K562 (cell line): ENCODE measurements at places on chromosomes 4 and X. TPM values are rescaled to one million over a fixed set of nuclear protein-coding genes. Genes with fewer than 3 reads are reported as not detected.
A peak's percentile ranks its signal among the peaks of the same experiment; 100 is the strongest.

DNA sequence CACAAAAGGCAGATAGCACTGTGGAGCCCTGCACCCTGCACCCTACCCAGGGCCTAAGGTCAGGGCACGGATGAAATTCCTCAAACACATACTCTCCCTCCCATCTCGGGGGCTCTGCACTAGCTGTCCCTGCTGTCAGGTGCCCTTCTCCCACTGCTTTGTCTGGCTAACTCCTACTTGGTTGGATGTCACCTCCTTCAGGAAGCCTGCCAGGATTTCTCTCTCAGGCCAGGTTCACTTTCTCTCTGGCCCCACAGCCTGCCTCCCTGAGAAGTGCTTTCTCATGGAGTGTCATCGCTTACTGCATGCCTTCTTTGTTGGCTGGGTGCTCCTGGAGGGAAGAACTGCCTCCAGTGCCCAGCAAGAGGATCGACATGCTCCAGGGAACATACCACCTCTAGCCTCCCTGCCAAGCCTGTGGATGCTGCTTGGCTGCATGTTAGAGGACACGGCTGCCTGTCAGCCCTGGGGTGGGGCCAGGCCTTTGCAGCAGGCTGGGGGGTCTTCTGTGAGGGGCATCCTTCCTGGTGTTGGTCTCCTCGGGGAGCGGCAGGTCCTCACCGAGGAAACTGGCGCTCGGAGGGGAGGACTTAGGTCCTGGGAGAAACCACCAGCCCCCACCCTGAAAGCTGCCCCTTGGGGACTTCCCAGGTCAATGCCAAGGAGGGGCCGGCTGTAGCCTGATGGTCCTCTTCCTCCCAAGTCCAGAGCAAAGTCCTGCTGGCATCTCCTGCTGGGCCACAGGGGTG, 15.0 kb downstream of the ABLIM2 start:
- H3K27ac ChIP-seq, result no peak overlapping the region
- H3K36me3 ChIP-seq, result no peaks in the 10 kb centered on the region
- H3K4me1 ChIP-seq, result 0 out of 2 replicates have a peak, but pooled peaks cover 3% of the 10 kb centered on the region
- no peak overlapping the region for H3K4me3 ChIP-seq
- H3K27me3 ChIP-seq, result peaks cover 53% of the 10 kb centered on the region

DNA sequence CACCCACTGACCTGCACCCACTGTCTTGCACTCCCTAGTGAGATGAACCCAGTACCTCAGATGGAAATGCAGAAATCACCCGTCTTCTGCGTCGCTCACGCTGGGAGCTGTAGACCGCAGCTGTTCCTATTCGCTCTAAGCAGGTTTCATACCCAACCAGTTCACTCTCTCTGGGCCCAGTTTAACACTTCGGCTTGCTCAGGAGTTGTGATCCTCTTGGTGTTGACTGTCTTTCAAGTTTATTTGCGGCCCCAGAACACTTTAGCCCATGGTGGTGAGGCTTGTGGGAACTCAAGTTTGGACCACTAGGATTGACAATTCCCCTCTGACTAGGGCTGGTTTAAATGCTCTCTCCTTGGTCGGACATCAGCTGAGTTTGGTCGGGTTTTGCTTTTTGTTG, 147.0 kb downstream of the DACH2 start:
- H3K36me3 ChIP-seq, result no peaks in the 10 kb centered on the region
- no peak overlapping the region for H3K4me3 ChIP-seq
- no peak overlapping the region for H3K27ac ChIP-seq
- DNase-seq, result no peak
- no peaks in the 10 kb centered on the region for H3K4me1 ChIP-seq
- no peaks in the 10 kb centered on the region for H3K27me3 ChIP-seq

- no peaks in the 10 kb centered on the region for H3K36me3 ChIP-seq
- H3K27me3 ChIP-seq, result no peaks in the 10 kb centered on the region
- DNase-seq, result no peak
- H3K27ac ChIP-seq, result no peak overlapping the region
These were observed 1393.3 kb downstream of the ARAP2 start for GRCh38 chr4:34850968-34851367.

GRCh38 chr4:74021601-74022000, 16.9 kb downstream of the CXCL3 start:
- H3K36me3 ChIP-seq, result no peaks in the 10 kb centered on the region
- H3K4me1 ChIP-seq, result no peaks in the 10 kb centered on the region
- H3K27me3 ChIP-seq, result no peaks in the 10 kb centered on the region
- H3K4me3 ChIP-seq, result no peak overlapping the region
- DNase-seq, result no peak

GRCh38 chrX:104284507-104284906, 29.8 kb upstream of the ESX1 start:
- H3K4me3 ChIP-seq, result no peak overlapping the region
- H3K36me3 ChIP-seq, result no peaks in the 10 kb centered on the region

DNA sequence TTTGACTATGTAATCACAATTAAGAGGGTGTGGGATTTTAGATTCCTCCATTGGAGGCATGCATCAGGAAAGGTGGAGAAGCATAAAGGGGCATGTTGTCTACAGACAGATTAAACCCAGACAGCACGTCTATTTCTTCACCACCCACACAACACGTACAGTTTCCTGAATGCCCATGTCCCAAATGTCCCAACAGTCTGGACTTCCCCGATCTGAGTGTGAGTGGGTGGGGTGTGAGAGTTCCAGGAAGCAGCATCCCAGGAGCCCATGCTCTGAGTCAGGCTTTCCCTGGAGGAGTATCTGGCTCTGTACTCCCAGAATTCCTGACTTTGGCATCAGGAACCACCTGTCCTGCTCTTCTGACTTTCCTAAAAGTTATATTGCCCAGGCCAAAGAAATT, 30.8 kb upstream of the NDP start:
- no peak for DNase-seq
- no peak overlapping the region for H3K27ac ChIP-seq
- H3K4me3 ChIP-seq, result no peak overlapping the region
- H3K36me3 ChIP-seq, result no peaks in the 10 kb centered on the region
- H3K27me3 ChIP-seq, result no peaks in the 10 kb centered on the region; the same call in 1 of the 2 replicates
- H3K4me1 ChIP-seq, result no peaks in the 10 kb centered on the region

- H3K27ac ChIP-seq, result no peak overlapping the region
- no peak overlapping the region for H3K4me3 ChIP-seq
- H3K36me3 ChIP-seq, result peaks cover 54% of the 10 kb centered on the region
- DNase-seq, result no peak
- H3K27me3 ChIP-seq, result no peaks in the 10 kb centered on the region
These were observed 67.6 kb downstream of the ELOVL6 start for GRCh38 chr4:110130576-110131358.

- H3K4me3 ChIP-seq, result no peak overlapping the region
- H3K4me1 ChIP-seq, result peaks cover 6% of the 10 kb centered on the region; the same call in 1 of the 3 replicates
- H3K36me3 ChIP-seq, result no peaks in the 10 kb centered on the region
- no peak for DNase-seq
These were observed 2.2 kb upstream of the C4orf36 start for GRCh38 chr4:86894455-86894854.

GRCh38 chr4:164531336-164531735, 222.6 kb upstream of the SMIM31 start:
- H3K27ac ChIP-seq, result no peak overlapping the region
- H3K36me3 ChIP-seq, result no peaks in the 10 kb centered on the region
- no peak for DNase-seq
- H3K27me3 ChIP-seq, result no peaks in the 10 kb centered on the region

- DNase-seq, result peak; percentile 91
- H3K36me3 ChIP-seq, result peaks cover 76% of the 10 kb centered on the region
- H3K27me3 ChIP-seq, result no peaks in the 10 kb centered on the region
- H3K4me3 ChIP-seq, result peak within 1 kb of the TSS; percentile 82
- H3K27ac ChIP-seq, result peak within 1 kb of the TSS; percentile 93
These were observed at the start of the genes LIAS and RPL9 for GRCh38 chr4:39458505-39459300. TSS of gene LIAS (plus strand) at chr4:39459056. CDS start at chr4:39459118, 62 bp downstream. TSS of gene RPL9 (minus strand) at chr4:39458922. CDS start at chr4:39458439, 483 bp downstream.

Gene SH3RF1
- 0.16 TPM in 2 replicates for total RNA-seq

Gene CPXCR1
- not detected in 2 replicates for total RNA-seq

Gene UCHL1
- total RNA-seq, result 0.42 and 0.58 TPM in 2 replicates

Gene SPIN4
- 23.7 and 24.5 TPM in 2 replicates for total RNA-seq

Gene CHIC2
- 12.0 and 14.0 TPM in 2 replicates for total RNA-seq

Gene ASB11
- not detected in 2 replicates for total RNA-seq

Gene NXT2
- total RNA-seq, result 11.0 and 12.6 TPM in 2 replicates

Gene GAGE12J
- not detected in 2 replicates for total RNA-seq
